IMR-90 (cell line): ENCODE measurements at places on chromosomes 5 and 9. TPM values are rescaled to one million over a fixed set of nuclear protein-coding genes. Genes with fewer than 3 reads are reported as not detected.

Gene EGR1
- total RNA-seq: 2.9 and 5.8 TPM in 2 replicates

Gene ANKH
- 5.2 and 5.6 TPM in 2 replicates for total RNA-seq

Gene PCDHAC2
- total RNA-seq: not detected in 2 replicates

Gene ITGA2
- total RNA-seq: 83.6 and 93.4 TPM in 2 replicates

Gene TAF1L
- total RNA-seq: under 0.01 TPM in 1 of 2 replicates, not detected in the other

Gene SEMA6A
- total RNA-seq: 0.28 and 0.36 TPM in 2 replicates

Gene ANKRD34B
- not detected in 2 replicates for total RNA-seq

Gene MSX2
- total RNA-seq: 1.9 and 2.2 TPM in 2 replicates

Gene WWC1
- total RNA-seq: 9.1 and 10.3 TPM in 2 replicates

Gene PFN3
- not detected in 2 replicates for total RNA-seq

Gene IL13
- total RNA-seq: not detected in 2 replicates

Gene NPDC1
- 2.7 and 2.8 TPM in 2 replicates for total RNA-seq

Gene GABBR2
- total RNA-seq: 19.4 and 20.3 TPM in 2 replicates

Gene ARSI
- 15.0 and 15.2 TPM in 2 replicates for total RNA-seq

Gene SLC26A2
- 9.9 and 12.8 TPM in 2 replicates for total RNA-seq

Gene TAF11L5
- total RNA-seq: not detected in 2 replicates

Gene NTNG2
- total RNA-seq: 0.28 and 0.54 TPM in 2 replicates

Gene RPL37
- total RNA-seq: 35.3 and 68.6 TPM in 2 replicates
